ENCODE measurements at places on chromosomes 12 and 14. TPM values are rescaled to one million over a fixed set of nuclear protein-coding genes. Genes with fewer than 3 reads are reported as not detected.

The ABCC9 gene
- total RNA-seq, result not detected

The SDR9C7 gene
- 0.28 TPM for total RNA-seq

The IL31 gene
- not detected for total RNA-seq

The RITA1 gene
- total RNA-seq, result 22.5 TPM

The TRPV4 gene
- 0.56 TPM for total RNA-seq

The CCDC38 gene
- 0.12 TPM for total RNA-seq

The ZNF268 gene
- 54.2 TPM for total RNA-seq

The MYL2 gene
- total RNA-seq, result not detected

DNA sequence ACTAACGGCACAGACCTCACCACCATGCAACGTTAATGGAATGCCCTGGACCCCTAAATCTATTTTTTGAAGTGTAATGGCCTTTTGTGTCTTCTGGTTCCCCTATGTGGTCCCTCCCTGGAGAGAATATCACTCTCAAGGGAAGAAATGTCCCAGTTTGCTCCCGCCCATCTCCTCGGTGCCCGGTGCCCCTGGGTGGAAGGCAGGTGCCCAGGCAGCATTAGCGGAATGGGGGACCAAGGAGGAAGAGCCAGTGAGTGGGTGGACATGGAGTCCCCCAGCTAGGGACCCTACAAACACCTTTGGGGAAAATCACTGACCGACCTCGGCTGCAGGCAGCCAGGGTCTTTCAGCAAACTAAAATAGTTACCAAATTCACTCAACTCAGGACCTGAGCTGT, 212.1 kb upstream of the RTL1 start:
- no peak overlapping the region for H3K27ac ChIP-seq
- H3K27me3 ChIP-seq, result no peaks in the 10 kb centered on the region
- peaks cover 10% of the 10 kb centered on the region for H3K4me1 ChIP-seq
- no peak overlapping the region for H3K4me3 ChIP-seq

DNA sequence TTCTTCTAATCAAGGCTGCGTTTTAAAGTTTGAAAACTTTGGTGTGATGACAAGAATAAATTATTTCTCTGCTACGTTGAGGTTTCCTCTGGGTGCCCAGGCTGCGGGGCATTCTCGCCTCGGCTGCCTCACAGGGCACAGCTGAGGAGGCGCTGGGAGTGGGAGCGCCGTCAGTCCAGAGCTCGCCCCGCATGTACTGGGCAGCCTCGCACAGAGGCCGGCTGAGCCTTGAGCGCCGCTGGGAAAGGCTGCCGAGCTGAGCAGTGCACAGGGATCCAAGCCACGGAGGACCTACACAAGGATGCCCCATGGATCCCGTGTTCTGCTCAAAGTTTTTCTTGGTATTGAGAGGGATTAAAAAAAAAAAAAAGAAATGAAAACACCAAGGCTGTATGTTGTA, 11.6 kb downstream of the RFX4 start:
- no peak overlapping the region for H3K27ac ChIP-seq
- DNase-seq, result peak; percentile 54
- H3K4me1 ChIP-seq, result no peaks in the 10 kb centered on the region
- H3K4me3 ChIP-seq, result no peak overlapping the region

DNA sequence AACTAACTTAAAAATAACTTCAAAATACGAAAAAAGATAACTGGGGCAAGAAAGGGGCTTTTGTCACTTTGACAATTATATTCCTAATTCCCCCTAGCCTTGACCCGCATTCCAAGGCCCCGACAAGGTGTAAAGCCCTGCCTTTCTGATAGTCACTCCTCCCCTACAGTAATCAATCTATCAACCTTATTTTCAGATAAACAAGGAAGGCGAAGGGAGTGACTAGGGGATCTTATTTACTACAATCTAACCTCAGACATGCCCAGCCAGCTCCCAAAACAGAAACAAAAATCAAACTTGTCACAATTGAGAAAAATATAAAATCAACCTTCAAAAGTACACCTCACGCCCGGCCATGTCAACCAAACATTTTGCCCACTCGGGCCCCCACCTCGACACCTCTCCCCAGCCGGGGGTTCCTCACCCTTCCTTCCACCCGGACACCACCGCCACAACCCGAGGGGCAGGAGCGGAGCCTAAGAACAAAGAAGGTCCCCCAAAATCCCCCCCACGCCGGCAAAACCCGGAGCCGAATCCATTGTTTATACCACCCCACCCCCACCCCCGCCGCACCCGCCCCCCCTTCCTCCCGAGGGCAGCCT, 562 bp downstream of the ZFYVE1 start:
- H3K4me1 ChIP-seq, result peaks cover 13% of the 10 kb centered on the region
- H3K4me3 ChIP-seq, result peak overlapping the region; percentile 84
- DNase-seq, result no peak

DNA sequence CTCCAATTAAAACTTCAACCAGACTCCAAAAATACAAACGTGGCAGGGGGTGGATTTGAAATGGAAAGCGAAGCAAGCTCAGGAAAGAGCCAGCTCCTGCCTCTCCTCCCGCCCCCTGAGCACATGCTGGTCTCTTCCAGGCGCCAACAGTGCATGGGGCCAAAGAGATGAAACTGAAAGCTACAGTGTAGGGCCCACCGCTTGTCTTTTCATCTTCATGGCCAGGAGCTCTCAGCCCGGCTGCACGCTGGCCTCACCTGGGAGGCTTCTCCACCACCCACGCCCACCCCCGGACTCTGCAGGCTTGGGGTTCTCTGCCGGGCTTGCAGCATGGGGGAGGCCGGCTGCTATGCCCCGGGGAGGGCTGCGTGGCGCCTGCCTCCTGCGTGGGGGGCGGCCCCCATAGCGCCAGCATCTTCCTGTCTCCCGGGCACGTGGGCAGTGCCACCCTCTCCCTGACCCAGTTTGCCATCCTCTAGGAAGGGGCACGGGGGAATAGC, 2.0 kb downstream of the RIMBP2 start:
- H3K4me1 ChIP-seq, result peaks cover 35% of the 10 kb centered on the region
- H3K4me3 ChIP-seq, result peak overlapping the region; percentile 71

GRCh38 chr12:6630736-6631135, 5.0 kb downstream of the LPAR5 start:
- no peaks in the 10 kb centered on the region for H3K36me3 ChIP-seq
- H3K4me3 ChIP-seq, result no peak overlapping the region
- H3K27ac ChIP-seq, result no peak overlapping the region
- H3K27me3 ChIP-seq, result no peaks in the 10 kb centered on the region
- no peak for DNase-seq

DNA sequence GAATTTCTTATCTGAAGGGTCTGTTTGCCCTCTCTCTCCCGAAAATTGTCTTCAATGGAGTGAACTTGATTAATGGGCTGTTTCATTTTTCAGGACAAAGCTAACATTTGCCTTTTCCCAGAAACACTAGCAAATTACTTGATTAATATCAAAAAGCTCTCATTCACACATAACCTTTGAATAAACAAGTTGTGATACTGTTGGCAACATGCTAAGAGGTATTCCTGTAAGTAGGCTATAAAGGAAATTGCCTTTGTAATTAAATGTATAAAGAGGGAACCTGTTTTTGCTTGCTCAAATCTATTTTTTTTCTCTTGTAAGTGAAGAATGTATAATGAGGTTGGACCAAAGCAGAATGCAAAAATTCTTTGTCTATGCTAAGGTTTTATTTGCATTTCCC, 457.2 kb downstream of the TMTC2 start:
- no peak for DNase-seq
- H3K27ac ChIP-seq, result no peak overlapping the region
- H3K36me3 ChIP-seq, result peaks cover 5% of the 10 kb centered on the region

GRCh38 chr14:36657399-36658122, 4.1 kb upstream of the PAX9 start:
- no peaks in the 10 kb centered on the region for H3K36me3 ChIP-seq
- peaks cover 100% of the 10 kb centered on the region for H3K27me3 ChIP-seq
- H3K27ac ChIP-seq, result no peak overlapping the region
- H3K4me3 ChIP-seq, result peak overlapping the region; percentile 23
- H3K4me1 ChIP-seq, result no peaks in the 10 kb centered on the region

DNA sequence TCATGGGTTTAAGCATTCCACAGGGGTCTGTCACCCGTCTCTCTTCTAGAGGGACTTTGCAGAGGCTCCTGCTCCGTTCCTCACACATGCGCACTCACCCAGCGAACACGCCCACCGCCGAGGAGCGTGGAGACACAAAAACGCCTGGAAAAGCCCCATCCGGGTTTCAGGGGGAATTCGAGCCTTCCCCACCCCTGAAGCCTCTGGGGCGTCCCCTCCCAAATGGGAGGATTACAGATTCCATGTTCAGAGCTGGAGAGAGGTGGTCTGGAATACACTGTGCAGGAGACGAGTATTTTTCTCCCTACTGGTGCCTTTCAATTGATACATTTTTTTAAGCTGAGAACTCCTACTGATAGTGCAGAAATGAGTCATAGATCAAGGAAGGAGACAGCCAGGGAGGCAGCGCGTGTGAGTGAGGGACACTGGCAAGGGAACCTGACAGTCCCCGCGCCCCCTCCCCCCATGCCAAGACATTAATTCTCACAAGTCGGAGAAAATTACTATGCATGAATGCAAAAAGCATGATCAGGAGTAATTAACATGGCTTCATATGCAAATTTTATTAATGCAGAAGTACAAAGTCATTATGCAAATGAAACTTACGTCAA, 36.9 kb downstream of the BCL11B start:
- H3K36me3 ChIP-seq, result no peaks in the 10 kb centered on the region
- H3K27me3 ChIP-seq, result no peaks in the 10 kb centered on the region
- DNase-seq, result peak; percentile 90
- H3K4me1 ChIP-seq, result peaks cover 19% of the 10 kb centered on the region
- H3K27ac ChIP-seq, result no peak overlapping the region
